ENCODE measurements at places on chromosomes 6 and 20.

- no peak for DNase-seq
Measured at GRCh38 chr20:14611479-14611878, 274.1 kb upstream of the FLRT3 start.

DNA sequence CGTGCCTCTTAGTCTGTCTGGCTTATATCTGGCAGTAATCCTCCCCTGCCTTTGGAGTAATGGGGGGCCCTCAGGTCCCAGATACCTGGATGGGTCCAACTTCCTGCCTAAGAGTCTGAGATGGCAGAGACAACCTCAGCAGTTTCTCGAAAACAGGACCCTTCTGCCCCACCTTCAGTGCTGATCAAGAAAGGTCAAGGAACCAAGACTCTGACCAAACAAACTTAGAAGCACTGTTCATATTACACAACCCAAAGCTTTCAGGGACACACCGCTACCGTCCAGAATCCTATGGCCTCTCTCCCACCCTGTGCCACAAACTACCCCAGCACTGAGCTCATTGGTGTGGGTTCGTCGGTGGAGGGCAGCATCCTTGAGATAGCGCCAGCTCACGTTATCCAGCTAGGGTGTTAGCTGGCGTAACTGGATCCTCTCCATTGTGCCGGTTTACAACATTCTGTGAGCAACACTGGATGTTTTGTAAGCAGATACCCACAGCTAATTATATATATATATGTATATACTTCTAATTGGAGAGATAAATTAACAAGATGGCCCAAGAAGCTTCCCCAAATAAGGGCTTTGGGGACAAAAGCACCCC lies 7.6 kb upstream of the TMC2 start:
- DNase-seq: no peak

DNA sequence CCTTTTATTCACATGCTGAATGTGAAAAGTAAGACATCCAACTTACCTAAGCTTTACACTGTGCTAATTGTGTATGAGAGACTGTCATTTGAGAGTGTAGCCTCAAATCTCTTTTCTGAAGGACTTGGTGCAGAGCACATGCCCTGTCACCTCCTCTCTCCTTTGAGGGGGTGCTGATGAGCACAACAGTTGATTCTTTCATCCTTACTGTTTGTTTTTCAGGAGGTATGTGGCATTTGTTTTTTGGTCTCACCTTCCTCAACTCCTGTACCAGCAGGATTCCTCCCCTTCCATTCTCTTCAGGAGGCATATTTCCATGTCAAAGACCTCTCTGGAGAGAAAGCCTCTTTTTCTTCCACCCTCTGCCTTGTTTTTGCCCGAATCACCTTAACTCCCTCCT lies 252.6 kb upstream of the CITED2 start:
- DNase-seq: no peak

GRCh38 chr20:50153153-50153499 lies 397 bp downstream of the PEDS1 start:
- DNase-seq: no peak

DNA sequence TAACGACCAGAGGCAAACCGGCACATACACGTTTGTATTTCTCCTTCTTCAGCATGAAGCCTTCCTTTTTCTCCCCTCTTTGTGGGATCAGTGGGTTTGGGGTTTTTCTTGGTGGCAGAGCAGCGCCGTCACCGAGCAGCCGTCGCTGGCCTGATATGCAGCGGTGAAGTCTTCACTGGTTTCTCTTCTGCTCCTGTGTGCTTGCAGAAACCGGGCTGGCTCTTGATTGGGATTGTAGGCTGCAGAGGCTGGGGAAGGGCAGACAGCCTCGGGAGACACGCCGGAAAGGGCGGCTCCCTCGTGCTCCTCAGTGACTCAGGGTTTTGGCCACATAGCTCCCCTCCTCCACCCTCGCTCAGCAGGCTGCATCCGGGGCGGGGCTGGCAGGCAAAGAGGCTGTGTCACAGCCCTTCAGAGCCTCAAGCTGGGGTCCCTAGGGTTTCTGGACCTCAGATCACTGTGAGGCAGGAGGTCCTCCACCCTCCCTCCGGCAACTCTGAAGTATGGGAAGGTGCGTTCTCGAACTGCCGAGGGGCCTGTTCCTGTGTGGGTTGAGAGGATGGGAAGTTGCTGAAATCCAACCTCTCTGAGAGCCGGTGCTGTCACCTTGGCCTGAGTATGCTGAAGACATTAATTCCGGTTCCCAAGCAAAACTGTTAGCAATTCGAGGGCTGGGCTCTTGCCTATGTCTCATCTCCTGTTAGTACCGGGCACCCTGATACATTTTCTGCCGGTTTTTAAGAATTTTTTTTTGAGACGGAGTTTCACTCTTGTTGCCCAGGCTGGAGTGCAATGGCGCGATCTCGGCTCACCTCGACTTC lies 24.2 kb downstream of the NQO2 start:
- no peak for DNase-seq

- no peak for DNase-seq
Measured at GRCh38 chr20:25487306-25487705, 79.8 kb downstream of the GINS1 start.

- DNase-seq: peak; percentile 71
Measured at GRCh38 chr6:133594652-133595110, 294.2 kb upstream of the TCF21 start.

DNA sequence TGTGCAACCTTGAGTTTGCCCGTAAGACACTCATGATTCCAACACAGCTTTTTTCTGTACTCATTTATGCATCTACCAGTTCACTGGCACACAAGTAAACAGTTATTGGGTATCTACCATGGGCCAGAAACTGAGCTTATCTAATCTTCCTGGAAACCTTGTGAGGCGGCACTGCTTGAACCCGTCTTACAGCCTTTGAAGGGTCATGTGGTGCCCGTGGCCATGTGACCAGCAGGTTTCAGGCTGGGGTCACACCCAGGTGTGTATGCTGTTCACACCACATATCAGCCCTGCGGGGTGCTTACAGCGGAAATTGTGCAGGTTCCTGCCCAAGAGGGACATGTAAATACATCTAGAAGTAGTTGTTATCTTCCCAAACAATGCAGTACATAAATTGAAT lies 6.1 kb downstream of the THBD start:
- DNase-seq: no peak

- DNase-seq: no peak
Measured at GRCh38 chr20:62350098-62350628, 16.9 kb downstream of the LAMA5 start.

DNA sequence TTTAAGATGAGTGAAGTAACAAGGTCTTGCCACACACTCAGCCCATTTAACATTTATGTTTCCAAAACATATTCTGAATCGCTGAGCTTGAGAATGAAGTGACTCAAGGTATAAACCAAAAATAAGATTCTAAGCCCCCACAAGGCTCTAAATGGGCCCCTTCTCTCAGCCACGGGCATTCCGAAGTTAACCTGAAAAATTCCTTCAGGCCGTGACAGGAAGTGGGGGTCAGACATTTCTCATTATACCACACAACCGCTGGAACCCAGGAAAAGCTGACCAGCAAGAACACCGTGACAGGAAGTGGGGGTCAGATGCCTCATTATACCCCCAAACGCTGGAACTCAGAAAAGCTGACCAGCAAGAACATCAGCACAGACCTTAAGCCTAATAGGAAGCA lies 247.9 kb downstream of the ERMARD start:
- no peak for DNase-seq

- no peak for DNase-seq
Measured at GRCh38 chr6:163438940-163439335, 24.4 kb downstream of the QKI start.

GRCh38 chr20:40843251-40843650 lies 154.2 kb upstream of the MAFB start:
- DNase-seq: no peak

- DNase-seq: no peak
Measured at GRCh38 chr20:63128367-63128766, 87.6 kb downstream of the YTHDF1 start.

GRCh38 chr6:157045831-157046454 lies 268.8 kb downstream of the ARID1B start:
- DNase-seq: no peak

DNA sequence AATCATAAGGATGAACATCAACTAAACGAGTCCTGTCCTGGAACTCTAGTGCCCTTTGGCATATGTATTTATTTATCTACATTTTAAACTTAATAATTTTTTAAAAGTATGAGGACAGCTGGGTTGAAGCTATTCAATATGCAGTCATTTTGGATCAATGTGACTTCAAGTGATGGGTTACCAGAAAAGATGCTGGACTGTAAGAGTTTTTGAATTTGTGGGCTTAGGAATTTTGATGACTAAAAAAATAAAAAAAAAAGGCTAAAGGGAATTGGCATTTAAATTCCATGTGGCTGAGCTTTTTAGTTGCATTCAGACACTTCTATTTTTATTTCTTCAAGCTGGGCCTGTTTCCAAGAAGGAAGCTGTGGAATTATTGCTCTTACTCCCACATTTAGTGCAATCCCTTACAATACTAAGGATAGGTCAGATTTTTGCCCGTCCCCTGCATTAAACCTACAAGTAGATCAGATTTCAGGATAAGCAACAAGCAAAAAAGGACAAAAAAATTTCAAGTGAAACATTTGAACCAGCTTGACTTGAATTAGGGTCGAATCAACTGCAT lies 704.2 kb upstream of the CITED2 start:
- peak; percentile 47 for DNase-seq

GRCh38 chr6:115675443-115675842 lies 385.2 kb downstream of the FRK start:
- DNase-seq: no peak

- DNase-seq: no peak
Measured at GRCh38 chr6:46215213-46215612, 44.4 kb upstream of the ENPP5 start.

DNA sequence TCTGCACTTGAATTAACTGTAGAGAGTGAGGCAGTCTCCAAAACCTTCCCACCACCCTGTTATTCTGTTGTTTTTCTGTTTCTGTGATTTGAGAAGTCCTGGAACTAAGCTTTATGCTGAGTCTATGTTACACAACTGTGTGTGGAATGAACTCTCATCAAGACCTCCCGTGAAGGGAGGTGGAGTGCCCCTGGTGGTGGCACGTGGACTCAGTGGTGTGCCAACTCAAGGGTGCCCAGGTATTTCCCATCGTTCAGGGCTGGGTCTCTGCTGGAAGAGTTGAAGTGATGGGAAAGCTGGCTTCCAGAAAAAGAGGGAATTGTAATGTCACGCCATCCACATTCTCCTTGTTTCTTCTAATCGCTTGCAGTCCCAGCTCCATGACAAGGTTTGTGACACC lies 374.2 kb downstream of the SMOC2 start:
- no peak for DNase-seq

DNA sequence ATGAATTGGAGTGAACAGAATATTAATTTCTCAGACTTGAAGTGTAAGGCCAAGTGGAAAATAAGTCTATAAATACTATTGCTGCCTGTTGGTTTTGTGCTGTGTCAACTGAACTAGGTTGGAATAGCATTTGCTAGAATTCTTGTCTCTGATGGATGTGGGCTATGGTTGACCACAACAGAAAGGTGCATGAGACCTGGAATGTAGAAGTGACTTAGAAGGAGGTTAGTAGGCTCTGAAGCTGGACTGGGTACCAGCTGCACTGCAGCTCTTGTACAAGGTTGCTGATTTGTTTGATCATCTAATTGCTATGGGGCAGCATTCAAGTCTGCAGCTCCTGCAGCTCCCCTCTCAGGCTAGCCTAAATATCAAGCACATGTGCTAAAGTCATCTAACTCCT lies 479.0 kb upstream of the NRSN1 start:
- no peak for DNase-seq

DNA sequence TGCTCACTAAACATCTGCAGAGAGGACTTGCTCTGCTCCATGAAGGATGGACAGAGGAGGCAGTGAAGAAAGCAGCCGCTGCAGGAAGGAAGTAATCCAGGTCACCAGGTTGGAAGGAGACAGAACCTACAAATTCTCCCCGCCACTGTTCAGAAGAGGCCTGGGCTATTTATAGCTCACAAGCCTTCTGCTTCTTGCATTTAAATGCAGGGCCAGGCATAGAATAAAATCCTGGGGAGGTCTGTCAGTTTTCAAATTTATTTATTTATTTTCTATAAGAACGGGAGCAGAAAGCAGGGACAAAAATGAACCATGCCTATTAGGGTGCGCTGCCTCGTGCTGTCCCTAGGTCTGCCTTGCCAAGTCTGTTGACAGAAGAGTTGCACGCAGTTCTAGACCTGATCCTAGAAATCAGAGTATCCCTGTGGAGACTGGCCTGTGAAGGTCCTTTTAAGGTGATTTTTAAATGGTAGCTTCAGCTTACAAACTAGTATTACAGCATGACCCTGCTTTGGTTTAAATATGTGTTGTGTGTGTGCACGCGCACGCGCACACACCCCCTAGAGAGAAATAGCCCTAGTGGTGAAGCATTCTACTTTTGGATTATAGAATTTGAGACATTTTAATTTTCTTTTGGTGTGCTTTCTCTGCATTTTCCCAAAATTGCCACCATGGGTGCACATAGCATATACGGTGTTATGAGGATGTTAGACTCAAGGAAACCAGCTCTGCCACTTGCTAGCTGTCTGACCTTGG lies 19.5 kb downstream of the RIMS4 start:
- DNase-seq: no peak

DNA sequence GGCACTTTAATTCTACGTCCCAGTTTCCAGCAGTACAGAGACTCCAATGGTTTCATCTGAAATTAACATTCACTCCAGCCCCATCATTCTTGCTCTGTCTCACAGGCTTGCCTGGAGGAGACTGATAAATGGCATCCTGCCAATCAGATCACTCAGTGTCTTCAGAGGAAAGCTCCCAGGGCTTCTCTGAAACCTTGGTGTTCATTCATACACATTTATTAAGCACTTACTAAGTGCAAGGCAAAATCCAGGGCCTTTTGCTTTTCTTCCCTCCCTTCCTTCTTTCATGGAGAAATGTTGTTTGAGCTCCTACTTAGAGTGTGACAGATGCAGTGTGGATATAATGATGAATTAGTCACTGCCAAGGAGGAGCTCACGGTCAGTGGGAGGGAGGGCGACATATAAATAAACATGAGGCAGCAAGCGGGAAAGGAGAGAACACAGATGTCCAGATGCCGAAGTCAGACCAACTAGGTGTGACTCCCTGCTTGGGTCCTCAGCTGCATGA lies 106.7 kb upstream of the DTNBP1 start:
- DNase-seq: no peak

GRCh38 chr6:145370559-145370958 lies 364.8 kb downstream of the EPM2A start:
- DNase-seq: no peak

DNA sequence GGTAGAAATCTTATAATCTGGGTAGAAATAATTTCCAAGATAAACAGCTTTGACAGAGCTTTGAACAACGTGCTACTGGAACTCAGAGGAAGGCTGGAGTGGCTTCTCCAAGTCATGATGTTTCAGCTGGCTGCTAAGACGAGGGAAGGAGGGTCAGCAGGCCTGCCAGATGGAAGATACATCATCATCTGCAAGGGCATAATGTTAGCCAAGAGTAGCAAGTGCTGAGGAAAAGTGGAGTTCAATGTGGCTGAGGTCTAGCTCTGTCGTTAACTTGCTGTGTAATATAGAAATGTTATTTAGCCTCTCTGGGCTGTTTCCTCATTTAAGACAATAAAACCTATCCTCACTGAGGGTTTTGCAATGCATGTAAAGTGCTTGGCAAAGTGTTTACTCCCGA lies 35.1 kb downstream of the RGS17 start:
- no peak for DNase-seq

GRCh38 chr6:39188571-39188970 lies 40.7 kb downstream of the KCNK5 start:
- DNase-seq: no peak

GRCh38 chr6:139625998-139626975 lies 251.8 kb upstream of the CITED2 start:
- DNase-seq: no peak

GRCh38 chr20:57433657-57434389 lies 42.6 kb downstream of the RBM38 start:
- DNase-seq: no peak
